ENCODE measurements at places on chromosomes 3 and 15. TPM values are rescaled to one million over a fixed set of nuclear protein-coding genes. Genes with fewer than 3 reads are reported as not detected.
A peak's percentile ranks its signal among the peaks of the same experiment; 100 is the strongest.

GRCh38 chr3:120742849-120743365 lies 363 bp downstream of the GTF2E1 start:
- peak overlapping the region; percentile 96 for H3K4me3 ChIP-seq
- peaks cover 30% of the 10 kb centered on the region for H3K4me1 ChIP-seq
- peak overlapping the region; percentile 98 for H3K27ac ChIP-seq
- H3K36me3 ChIP-seq = no peaks in the 10 kb centered on the region

KCNMB2 gene
- not detected for polyA plus RNA-seq

- H3K27me3 ChIP-seq = peaks cover 2% of the 10 kb centered on the region
- H3K27ac ChIP-seq = no peak overlapping the region
- no peaks in the 10 kb centered on the region for H3K4me1 ChIP-seq
Measured at GRCh38 chr15:68979816-68980215, 34.7 kb upstream of the NOX5 start.

CFAP100 gene
- not detected for polyA plus RNA-seq

DNA sequence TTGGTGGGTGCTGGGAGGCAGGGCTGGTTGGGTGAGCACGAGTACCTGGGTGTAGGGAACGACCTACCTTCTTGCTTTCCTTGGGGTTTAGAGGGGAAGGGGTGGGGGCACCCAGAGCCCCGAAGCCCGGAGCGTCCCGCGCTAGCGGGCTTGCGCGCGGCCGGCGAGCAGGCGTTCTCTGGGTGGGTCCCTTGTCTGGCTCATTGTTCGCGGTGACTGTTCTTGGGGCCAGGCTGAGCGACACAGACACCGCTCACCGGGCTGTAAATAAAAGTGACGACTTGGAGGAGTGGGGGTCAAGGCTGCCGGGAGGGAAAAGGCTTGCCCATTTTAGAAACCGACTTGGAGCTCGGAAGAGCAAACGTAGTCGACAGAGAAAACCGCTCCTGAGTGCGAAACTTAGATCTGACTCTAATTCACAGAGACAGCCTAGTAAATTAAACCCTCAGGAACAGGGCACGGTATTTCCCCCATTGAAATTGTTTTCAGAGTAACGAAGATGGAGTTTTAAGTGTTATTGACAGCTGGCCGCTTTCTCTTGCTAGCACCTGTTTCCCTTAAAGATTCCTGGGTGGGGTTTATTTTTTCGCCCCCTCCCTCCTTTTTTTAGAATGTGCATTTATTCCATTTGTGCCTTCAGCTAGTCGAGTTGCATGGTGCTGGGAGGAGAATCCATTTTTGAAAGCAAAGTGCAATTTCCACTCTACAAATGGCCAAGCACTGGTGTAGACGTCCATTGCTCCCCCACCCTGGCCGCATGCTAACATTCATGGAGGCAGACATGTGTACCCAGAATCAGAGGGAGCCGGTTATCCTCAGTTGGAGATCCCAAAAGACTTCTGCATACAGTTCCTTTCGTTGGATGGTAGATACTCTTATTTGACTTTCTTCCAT lies 532.1 kb upstream of the SEMA6D start:
- H3K4me1 ChIP-seq = no peaks in the 10 kb centered on the region
- no peak overlapping the region for H3K27ac ChIP-seq
- DNase-seq = no peak
- no peak overlapping the region for H3K4me3 ChIP-seq
- H3K27me3 ChIP-seq = peaks cover 17% of the 10 kb centered on the region

- DNase-seq = no peak
- no peaks in the 10 kb centered on the region for H3K4me1 ChIP-seq
- no peak overlapping the region for H3K27ac ChIP-seq
- no peaks in the 10 kb centered on the region for H3K36me3 ChIP-seq
Measured at GRCh38 chr3:73255609-73256029, 194.2 kb downstream of the EBLN2 start.

DNA sequence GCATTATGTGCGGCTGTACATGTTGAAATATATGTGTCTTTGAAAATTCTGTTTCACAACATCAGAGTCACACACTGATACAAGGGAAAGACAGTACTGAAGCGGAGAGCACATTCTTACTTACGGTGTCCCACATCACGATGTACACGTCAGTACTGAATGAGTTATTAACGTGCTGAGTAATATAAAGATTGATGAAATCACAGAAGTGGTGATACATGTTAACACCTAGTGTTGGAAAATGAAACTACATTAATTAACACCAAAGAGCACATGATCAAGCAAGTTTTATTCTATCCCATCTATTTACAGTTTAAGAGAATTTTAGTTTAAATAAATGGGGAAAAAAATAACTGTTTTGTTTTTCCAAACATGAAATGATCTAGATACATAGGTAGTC lies 15.6 kb downstream of the EOGT start:
- H3K4me3 ChIP-seq = no peak overlapping the region
- H3K36me3 ChIP-seq = peaks cover 25% of the 10 kb centered on the region
- H3K27ac ChIP-seq = no peak overlapping the region
- H3K27me3 ChIP-seq = no peaks in the 10 kb centered on the region
- H3K4me1 ChIP-seq = no peaks in the 10 kb centered on the region
- no peak for DNase-seq

- peaks cover 10% of the 10 kb centered on the region for H3K27me3 ChIP-seq
- no peak overlapping the region for H3K4me3 ChIP-seq
- DNase-seq = no peak
- peaks cover 32% of the 10 kb centered on the region for H3K4me1 ChIP-seq
- H3K36me3 ChIP-seq = no peaks in the 10 kb centered on the region
- H3K27ac ChIP-seq = no peak overlapping the region
Measured at GRCh38 chr3:60046210-60046609, 996.4 kb upstream of the CFAP20DC start.

DNA sequence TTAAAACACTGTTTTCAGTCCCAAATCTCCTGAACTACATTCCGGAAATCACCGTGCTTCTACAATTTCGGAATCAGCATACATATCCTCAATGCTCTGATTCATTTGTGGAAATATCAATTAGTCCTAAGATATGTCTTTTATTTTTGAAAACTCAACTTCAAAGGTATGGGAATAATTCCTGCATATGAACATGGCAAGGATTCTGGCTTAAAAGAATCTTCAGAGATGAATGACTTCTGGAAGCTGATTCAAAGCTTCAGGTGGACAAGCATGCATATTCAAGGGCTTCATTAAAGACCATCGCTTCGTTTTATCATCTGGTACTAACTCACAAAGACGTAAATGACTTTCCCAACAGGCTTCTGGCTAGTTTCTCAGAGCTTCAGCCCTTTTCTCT lies 246.0 kb upstream of the LRRN1 start:
- peaks cover 5% of the 10 kb centered on the region for H3K27me3 ChIP-seq
- no peak overlapping the region for H3K27ac ChIP-seq
- H3K36me3 ChIP-seq = no peaks in the 10 kb centered on the region
- no peak for DNase-seq
- H3K4me3 ChIP-seq = no peak overlapping the region

DNA sequence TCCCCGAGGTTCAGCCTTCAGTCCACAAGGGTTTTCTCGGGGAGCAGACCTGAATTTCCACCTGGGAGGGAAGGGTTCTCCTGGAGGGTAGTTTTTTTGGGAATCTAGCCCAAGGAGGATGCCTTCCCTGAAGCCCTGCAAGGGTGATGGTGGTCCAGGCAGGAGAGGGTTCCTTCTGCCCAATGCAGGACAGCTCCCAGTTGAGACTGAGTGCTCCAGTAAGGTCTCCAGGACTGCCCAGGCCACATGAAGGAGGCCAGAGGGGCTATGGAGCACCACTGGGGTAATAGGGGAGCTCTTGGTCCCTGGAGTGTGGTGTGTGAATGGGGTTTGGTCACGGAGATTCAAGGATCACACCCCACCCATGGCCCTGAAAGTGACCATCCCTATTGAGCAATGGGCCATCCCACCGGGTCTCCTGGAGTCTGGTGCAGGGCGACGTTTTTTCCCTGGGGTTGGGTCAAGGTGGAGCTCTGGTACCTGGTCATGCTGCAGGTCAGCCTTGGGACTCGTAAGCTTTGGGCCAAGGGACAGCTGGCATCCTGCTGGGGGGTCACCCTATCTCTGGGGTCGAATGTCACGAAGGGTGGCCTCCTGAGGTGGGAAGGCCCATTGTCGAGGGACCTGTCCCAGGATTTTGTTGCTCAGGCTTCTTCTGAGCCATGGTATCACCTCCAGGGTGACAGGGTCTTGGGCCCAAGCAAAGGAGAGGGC lies 196.5 kb downstream of the UBE3A start:
- no peak overlapping the region for H3K27ac ChIP-seq
- no peak for DNase-seq
- H3K4me1 ChIP-seq = no peaks in the 10 kb centered on the region
- H3K27me3 ChIP-seq = no peaks in the 10 kb centered on the region

- H3K4me3 ChIP-seq = no peak overlapping the region
- no peak for DNase-seq
- no peaks in the 10 kb centered on the region for H3K4me1 ChIP-seq
- H3K36me3 ChIP-seq = no peaks in the 10 kb centered on the region
Measured at GRCh38 chr3:109265295-109265694, 51.0 kb downstream of the DPPA2 start.

DNA sequence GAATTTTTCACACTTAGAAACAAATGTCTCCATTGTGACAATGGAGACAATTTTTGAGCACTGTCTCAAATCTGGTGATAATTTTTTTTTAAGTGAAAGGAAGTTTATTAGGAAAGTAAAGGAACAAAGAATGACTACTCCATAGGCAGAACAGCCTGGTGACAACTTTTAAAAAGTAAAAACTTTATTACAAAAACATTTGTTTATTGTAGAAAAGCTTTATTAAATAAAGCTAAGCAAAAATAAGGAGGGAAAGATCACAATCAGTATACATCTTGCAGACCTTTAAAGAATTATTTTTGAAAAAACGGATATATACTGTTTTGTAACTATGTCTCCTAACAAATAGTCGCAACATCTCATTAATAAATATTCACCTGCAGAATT lies 688 bp upstream of the OXSM start:
- peaks cover 4% of the 10 kb centered on the region for H3K27me3 ChIP-seq
- DNase-seq = no peak
- H3K36me3 ChIP-seq = no peaks in the 10 kb centered on the region
- H3K4me1 ChIP-seq = peaks cover 33% of the 10 kb centered on the region
- H3K27ac ChIP-seq = peak overlapping the region; percentile 95

DNA sequence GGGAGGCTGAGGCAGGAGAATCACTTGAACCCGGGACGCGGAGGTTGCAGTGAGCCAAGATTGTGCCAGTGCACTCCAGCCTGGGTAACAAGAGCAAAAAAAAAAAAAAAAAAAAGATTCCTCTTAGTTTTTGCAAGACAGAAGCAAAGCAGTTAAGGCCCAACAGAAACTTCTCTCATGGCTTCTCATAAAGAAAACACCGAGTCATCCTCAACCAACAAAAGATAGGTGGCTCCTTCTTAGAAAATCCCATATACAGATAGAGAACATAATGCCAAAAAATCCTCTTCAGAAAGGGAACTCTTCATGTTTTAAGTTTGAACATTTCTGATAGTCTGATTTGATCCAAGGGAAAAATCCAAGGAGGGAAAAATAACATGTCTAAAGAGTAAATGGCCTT lies 12.5 kb upstream of the SKIL start:
- DNase-seq = no peak
- peaks cover 1% of the 10 kb centered on the region for H3K27me3 ChIP-seq
- no peaks in the 10 kb centered on the region for H3K36me3 ChIP-seq
- H3K27ac ChIP-seq = no peak overlapping the region
- H3K4me1 ChIP-seq = no peaks in the 10 kb centered on the region
- no peak overlapping the region for H3K4me3 ChIP-seq

CIDEC gene
- polyA plus RNA-seq = not detected

NMNAT3 gene
- 2.5 TPM for polyA plus RNA-seq

DNA sequence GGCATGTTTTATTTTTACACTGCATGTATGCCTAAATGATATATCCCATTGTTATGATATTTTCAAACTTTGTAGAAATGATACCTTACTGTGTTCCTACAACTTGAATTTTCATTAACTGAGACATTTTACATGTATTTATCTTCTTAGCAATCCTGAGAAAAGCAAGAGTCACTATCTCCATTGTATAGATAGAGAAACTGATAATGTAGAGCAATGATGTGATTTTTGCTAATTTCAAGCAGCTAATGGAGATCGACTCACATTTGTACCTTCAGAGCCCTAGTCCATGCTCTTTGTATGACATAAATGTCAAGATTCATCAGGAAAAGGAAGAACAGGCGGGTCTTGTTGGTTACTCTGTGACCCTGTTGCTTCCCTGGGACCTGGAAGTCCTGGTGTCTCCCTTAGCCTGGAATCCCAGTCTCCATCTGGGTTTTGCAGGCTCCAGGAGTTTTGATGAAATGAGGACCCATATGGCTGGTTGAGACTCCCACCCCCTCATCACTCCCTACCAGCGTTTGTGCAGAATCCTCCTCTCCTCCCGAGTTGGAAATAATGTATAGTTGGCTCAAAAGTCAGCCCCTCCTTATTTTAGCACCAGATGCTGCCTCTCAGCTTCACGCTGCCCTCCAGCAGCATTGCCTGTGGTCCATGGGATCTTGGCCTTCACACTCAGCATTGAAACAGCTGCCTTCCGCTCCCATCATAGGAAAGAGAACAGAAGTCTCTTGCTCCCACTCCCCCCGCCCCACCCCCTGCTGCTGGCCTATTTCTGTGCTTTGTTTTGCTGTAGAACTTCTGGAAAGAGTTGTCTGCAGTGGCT lies 67.1 kb downstream of the APBA2 start:
- H3K27me3 ChIP-seq = peaks cover 11% of the 10 kb centered on the region
- H3K27ac ChIP-seq = peak overlapping the region; percentile 95
- peaks cover 84% of the 10 kb centered on the region for H3K4me1 ChIP-seq
- H3K4me3 ChIP-seq = peak overlapping the region; percentile 16

YEATS2 gene
- 2.1 TPM for polyA plus RNA-seq

GRCh38 chr3:77248420-77248819 lies 208.5 kb downstream of the ROBO2 start:
- no peak for DNase-seq
- no peak overlapping the region for H3K27ac ChIP-seq
- H3K4me1 ChIP-seq = no peaks in the 10 kb centered on the region
- no peaks in the 10 kb centered on the region for H3K27me3 ChIP-seq

GRCh38 chr3:137343283-137343682 lies 385.5 kb downstream of the IL20RB start:
- H3K36me3 ChIP-seq = no peaks in the 10 kb centered on the region
- no peaks in the 10 kb centered on the region for H3K4me1 ChIP-seq
- H3K4me3 ChIP-seq = no peak overlapping the region
- no peak overlapping the region for H3K27ac ChIP-seq

GRCh38 chr15:71411538-71412482 lies 296.5 kb downstream of the THSD4 start:
- H3K27ac ChIP-seq = no peak overlapping the region
- H3K36me3 ChIP-seq = no peaks in the 10 kb centered on the region
- no peaks in the 10 kb centered on the region for H3K4me1 ChIP-seq
- no peak overlapping the region for H3K4me3 ChIP-seq

NR1I2 gene
- polyA plus RNA-seq = 0.24 TPM

DNA sequence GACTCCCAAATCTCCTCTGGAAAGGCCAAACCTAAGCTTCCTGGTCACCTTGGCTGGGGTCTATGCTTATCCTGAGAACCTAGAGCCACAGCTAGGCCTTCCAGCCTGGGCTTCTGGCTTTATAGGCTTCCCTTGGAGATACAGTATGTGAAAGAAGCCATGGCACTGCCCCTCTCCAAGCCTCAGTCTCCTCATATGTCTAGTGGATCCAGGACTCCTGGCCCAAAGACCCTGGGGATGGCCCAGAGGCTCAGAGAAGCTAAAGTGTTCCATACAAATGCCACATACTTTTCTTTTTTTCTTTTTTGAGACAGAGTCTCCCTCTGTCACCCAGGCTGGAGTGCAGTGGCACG lies 8.6 kb downstream of the ACAA1 start:
- no peak for DNase-seq
- H3K4me3 ChIP-seq = no peak overlapping the region
- H3K4me1 ChIP-seq = peaks cover 20% of the 10 kb centered on the region
- peaks cover 17% of the 10 kb centered on the region for H3K36me3 ChIP-seq
- peaks cover 2% of the 10 kb centered on the region for H3K27me3 ChIP-seq

Measured in immature natural killer cell (primary cell).